Nucleus accumbens (tissue), 56 donors: ENCODE measurements at places on chromosomes 5 and 9.

GRCh38 chr9:128022886-128023285 lies 42.1 kb upstream of the EEIG1 start:
- DNase-seq: no peak

- DNase-seq: peak; percentile 59
Measured at GRCh38 chr5:116536316-116537083, 38.1 kb downstream of the SEMA6A start.

GRCh38 chr9:33304362-33304761 lies 14.0 kb downstream of the NFX1 start:
- DNase-seq: no peak

DNA sequence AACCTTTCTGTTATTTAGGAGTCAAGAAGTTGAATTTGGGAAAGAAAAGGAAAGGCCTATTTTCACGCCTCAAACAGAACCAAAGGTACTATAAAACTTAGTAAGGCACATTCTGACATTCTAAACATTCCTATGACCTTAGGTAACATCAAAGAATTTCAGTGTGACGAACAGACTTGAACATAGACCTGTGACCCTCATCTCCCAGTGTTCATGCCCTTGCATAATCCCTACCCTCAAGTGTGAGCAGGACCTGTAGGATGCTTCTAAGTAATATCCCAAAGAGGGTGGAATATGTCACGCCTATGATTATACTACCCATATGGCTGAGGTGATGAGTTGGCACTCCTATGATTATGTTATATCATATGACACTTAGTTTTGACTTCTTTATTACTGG lies 540.9 kb downstream of the KIF4B start:
- no peak for DNase-seq

GRCh38 chr5:66987949-66988838 lies 208.4 kb downstream of the CD180 start:
- no peak for DNase-seq

DNA sequence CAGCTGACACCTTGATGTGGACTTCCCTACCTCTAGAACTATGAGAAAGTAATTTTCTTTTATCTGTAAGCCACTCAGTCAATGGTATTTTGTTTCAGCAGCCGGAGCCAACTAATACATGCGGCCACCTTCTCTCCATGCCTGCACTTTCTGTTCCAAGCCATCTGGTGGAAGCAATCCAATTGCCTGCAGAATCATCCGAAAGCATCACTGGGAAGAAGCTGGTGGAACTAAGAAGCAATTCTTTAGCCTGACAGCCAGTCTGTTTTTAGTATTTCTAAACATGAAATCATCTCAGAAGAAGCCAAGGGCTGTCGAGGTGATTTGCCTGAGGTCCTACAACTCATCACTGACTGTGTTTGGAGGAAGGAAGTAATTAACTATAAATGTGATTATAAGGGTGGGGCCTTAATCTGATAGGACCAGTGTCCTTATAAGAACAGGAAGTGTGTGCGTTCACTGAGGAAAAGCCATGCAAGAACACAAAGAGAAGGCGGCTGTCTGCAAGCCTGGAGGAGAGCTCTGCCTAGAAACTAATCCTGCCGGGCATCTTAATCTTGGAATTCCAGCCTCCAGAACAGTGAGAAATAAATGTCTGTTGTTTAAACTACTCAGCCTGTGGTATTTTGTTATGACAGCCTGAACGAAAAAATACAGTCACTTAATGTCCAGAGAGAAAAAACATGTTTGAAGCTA lies 49.1 kb downstream of the NXNL2 start:
- DNase-seq: no peak

DNA sequence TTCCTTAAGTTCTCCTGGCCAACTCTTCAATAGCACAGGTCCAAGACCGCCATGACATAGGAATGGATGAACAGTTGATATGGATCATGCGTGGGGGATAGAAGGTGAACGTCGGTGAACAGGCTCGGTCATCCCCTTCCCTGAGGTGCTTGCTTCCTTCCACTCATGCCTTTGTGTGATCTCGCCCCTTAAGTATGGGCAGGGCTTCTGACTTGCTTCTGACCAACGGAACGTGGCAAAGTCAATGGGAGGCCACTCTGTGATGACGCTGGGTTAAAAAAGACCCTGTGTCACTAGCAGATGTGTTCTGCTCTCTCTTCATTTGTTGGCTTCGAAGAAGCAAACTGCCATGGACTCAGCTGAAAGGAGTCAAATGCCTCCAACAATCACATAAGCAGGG lies 240.5 kb upstream of the TUT7 start:
- no peak for DNase-seq

DNA sequence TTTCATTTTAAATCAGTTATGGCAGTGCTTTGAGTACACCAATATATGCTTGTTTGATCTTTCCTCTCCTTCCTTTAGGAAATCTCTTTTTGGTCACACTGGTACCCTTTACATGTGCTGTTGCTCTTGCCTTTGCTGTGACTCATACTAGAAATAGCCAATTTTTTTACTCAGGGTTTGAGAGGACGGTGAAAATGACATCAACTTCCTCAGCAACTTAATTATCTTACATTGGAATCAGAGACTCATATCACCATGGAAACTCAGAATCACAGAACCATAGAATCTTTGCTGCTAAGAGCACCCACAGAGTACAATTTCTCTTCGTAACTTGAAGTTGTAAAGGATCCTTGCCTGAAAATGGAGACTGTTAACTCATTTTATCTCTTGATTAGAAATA lies 13.8 kb upstream of the ZNF300 start:
- no peak for DNase-seq

- DNase-seq: no peak
Measured at GRCh38 chr9:21560281-21560745, 78.2 kb upstream of the IFNE start.

DNA sequence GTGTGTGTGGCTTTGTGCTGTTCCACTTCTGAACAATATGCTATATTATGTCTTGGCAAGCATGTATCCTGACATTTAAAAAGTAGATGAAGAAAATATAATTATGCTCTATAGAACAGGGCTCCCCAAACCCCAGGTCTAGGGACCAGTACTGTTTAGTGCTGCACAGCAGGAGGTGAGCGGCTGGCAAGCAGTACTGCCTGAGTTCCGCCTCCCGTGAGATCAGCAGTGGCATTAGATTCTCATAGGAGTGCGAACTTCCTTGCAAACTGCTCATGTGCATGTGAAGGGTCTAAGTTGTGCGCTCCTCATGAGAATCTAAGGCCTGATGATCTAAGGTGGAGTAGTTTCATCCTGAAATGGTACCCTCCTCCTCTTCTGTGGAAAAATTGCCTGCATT lies 979.1 kb upstream of the CTNND2 start:
- DNase-seq: no peak

DNA sequence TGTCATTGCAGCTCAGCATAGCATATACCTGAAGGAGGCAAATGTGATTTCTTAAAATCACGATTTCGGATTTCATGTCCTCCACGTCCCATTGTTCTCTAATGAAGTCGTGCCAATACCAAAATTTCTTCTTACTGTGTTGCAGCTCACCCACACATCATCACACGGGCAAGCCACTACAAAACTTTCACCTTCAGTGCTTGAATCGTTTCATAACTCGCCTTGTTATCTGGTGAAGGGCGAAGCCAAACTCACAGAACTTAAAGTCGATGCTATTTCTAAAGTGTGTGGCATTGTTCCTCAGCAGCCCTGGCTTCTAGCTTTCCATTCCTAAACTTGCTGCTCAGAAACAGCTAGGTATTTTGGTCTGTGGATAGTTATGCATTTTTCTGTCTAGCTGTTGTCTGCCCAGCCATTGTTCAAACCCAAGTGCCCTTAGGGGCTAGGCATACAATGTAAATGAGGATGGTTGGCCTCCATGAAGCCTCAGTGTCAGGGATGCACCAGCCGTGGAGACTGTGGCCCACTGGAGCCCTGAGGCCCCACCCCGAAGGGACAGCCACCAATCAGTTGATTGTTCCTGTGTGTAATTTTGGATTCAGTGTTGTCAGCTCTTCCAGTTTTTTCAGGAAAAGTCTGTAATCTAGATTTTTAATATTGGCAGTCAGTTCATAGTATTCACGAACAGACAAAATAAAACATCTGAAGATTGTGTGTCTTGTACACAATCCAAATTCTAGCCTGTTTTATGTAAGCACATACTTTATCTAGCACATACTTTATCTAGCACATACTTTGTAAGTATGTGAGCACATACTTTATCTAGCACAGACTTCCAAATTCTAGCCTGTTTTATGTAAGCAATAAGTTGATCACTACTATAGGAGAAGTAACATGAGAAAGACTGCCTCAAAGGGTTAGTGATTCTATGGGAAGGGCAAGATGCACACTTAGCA lies 112.8 kb downstream of the DAPK1 start:
- DNase-seq: no peak

DNA sequence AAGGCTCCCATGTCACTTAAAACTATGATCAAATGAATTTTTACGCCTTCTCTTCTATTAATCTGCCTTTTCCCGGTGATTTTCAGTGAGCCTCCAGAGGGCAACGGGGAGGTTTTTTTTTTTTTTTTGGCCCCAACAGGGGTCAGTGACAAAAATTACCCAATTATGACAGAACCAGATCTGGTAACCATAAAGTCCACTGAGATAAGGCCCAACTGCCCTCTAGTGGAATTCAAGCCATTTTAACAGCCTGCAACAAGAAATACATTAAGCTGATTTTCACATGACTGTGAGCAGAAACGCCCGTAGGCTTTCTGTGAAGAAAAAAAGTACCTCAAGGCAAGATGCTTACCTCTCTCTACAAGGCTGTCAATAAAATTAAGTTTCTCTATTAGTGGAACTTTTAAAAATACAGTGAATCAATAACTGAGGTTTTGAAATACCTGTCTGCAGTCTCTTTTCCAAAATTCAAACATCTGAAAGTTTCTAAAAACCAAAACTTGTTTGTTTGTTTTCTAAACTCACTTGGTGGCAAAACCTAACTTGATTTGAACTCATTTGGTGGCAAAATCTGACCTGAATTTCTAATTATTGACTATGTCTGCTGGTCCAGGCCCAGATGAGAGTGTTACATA lies 49.7 kb upstream of the FST start:
- no peak for DNase-seq

GRCh38 chr5:136985785-136986475 lies 513.2 kb downstream of the SPOCK1 start:
- no peak for DNase-seq

DNA sequence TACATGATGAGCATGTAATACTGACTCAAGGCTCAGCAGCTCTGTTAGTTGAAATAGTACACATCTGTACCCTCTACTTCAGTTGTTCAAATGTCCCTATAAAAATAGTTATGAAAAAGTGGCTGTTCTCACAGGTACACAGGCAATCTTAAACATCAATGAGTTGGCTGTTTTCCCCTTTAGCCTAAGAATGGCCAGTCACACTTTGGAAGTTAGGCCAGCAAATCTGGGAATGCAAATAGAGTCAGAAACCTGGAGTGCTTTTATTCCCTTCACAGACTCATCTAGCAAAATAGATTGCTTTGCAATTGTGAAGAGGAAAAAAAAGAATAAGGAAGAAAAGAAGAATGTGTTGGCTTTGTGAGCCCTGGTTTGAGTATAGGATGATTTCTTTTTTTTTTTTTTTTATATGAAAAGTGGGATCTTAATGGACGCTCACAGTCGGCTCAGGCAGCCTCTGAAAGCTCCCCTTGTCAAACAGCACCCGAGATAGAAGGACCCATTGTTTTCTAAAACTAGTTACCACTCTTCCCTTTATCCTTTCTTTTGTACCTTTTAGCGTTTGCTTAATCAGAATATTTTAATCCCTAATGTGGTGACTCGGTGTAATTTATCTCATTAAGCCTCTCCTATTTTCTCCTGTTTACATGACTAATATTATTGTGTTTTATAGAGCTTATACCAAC lies 27.9 kb upstream of the TLE1 start:
- no peak for DNase-seq

- DNase-seq: no peak
Measured at GRCh38 chr9:26296910-26297572, 595.6 kb downstream of the CAAP1 start.

DNA sequence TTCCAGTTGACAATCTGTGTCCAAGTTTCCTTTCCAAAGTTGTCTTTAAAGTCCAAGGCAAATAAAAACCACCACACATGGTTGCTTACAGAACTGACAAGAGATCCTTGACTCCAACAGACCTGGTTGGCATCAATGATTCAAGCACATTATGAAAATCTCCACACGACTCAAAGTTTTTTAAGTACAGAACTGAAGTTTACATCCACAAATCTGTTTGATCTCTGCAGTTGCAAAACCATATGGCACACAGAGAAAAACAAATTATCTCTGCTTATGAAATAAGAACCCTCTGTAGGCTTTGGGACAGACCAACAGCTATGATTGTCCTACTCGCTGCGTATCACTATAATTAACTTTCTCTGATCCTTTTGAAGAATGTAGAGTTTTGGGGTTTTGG lies 60.8 kb downstream of the MLLT3 start:
- no peak for DNase-seq

DNA sequence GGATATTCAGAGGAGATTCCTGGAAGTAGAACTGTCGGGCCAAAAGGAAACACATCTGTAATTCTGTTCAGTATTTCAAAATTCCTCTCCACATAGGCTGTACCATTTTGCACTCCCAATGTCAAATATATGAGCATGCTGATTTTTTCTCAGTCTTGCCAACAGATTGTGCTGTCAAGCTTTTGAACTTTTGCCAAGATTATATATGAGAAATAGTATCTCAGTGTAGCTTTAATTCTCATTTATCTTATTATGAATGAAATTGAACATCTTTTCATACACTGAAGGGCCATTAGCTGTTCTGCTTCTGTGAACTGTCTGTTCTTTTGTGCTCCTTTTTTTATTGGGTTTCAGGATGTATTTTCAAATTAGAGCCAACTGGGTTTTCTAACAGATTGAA lies 907.1 kb downstream of the MAT2B start:
- no peak for DNase-seq

GRCh38 chr9:37788332-37788731 lies 3.5 kb upstream of the EXOSC3 start:
- no peak for DNase-seq

DNA sequence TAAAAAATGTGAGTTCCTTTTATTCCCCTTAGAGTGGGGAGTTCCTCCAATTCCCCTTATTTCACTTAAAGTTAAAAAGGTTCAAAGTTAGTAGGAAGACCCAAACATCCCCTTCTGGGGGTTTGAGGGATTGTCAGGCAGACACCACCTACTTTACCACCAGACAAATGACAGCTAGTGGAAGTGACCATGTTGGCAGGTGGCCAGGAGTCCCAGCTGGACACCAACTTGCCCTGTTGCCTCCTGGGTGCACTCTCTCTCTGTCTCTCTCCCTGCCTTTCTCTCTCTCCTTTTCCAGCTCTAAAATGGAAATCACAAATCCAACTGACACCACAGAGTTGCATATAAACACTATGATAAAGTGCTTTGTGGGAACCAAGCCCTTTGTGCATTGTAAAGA lies 307.7 kb upstream of the TLE4 start:
- no peak for DNase-seq

- DNase-seq: no peak
Measured at GRCh38 chr9:129289131-129289731, 111.2 kb upstream of the IER5L start.
